Naive thymus-derived CD4-positive, alpha-beta T cell (primary cell): ENCODE measurements at places on chromosomes 5 and 9.

GRCh38 chr5:144583541-144584449 lies 413.1 kb downstream of the KCTD16 start:
- no peak for DNase-seq

GRCh38 chr5:54908774-54909525 lies 76.4 kb downstream of the ESM1 start:
- no peak for DNase-seq

DNA sequence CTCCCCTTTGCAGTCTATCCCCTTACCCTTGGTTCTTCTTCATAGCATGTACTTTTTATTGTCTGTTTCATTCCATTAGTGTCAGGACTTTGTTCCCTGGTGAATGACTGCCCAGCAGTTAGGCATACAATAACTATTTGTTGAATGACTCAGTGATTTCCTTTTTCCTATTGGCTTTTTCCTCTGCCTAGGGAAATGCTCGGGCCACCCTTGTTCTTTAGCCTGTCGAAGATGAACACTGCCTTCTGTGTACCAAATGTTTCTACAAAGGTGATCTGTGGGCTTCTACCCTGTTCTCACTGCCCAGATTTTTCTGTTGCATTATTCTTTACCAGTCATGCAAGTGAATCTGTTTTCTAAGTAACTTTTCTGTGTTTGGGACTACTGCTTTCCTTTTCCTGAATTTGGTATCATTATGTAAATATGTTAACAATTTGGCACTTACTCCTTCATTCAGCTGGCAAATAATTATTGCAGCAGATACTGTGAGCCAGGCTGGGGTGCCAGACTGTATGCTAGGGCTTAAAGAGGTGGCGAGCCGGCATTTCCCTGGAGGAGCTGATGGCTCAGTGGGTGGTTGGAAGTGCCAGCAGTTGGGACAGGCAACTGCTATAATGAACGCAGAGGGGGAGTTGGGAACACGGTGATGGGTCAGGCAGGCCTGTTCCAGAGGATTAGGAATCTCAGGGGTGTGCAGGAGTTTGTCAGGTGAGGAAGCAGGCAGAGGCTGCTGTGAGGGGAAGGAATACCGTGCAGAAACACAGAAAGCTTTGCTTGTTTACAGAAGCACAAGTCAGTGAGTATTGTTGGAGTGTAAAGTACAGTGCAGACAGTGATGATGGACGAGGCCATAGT lies 30.6 kb downstream of the KDM4C start:
- no peak for DNase-seq

GRCh38 chr9:133148199-133149129 lies 15.2 kb downstream of the GBGT1 start:
- DNase-seq: peak; percentile 66

GRCh38 chr5:58069846-58070245 lies 390.0 kb downstream of the PLK2 start:
- no peak for DNase-seq

- no peak for DNase-seq
These were observed 78.0 kb downstream of the CACNA1B start for GRCh38 chr9:137955586-137955985.

- no peak for DNase-seq
These were observed 116.8 kb upstream of the TBC1D2 start for GRCh38 chr9:98372077-98372836.
